ENCODE measurements at places on chromosomes 11 and 22.

GRCh38 chr22:31726692-31727091 is 23.2 kb downstream of the PRR14L start:
- DNase-seq: no peak

DNA sequence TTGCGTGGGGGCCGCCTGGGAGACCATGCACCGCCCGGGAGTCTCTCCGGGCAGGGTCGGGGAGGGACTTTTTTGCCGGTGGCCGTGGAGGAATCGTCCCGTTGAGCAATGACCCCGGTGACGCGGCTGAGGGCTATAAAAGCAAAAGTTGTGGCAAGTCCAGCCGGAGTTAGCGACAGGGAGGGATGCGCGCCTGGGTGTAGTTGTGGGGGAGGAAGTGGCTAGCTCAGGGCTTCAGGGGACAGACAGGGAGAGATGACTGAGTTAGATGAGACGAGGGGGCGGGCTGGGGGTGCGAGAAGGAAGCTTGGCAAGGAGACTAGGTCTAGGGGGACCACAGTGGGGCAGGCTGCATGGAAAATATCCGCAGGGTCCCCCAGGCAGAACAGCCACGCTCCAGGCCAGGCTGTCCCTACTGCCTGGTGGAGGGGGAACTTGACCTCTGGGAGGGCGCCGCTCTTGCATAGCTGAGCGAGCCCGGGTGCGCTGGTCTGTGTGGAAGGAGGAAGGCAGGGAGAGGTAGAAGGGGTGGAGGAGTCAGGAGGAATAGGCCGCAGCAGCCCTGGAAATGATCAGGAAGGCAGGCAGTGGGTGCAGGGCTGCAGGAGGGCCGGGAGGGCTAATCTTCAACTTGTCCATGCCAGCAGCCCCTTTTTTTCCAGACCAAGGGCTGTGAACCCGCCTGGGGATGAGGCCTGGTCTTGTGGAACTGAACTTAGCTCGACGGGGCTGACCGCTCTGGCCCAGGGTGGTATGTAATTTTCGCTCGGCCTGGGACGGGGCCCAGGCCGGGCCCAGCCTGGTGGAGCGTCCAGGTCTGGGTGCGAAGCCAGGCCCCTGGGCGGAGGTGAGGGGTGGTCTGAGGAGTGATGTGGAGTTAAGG is at the start of gene NEAT1:
Gene NEAT1 (plus strand): TSS at position 166 of the 883 bp plus-strand sequence.
- peak; percentile 77 for DNase-seq

DNA sequence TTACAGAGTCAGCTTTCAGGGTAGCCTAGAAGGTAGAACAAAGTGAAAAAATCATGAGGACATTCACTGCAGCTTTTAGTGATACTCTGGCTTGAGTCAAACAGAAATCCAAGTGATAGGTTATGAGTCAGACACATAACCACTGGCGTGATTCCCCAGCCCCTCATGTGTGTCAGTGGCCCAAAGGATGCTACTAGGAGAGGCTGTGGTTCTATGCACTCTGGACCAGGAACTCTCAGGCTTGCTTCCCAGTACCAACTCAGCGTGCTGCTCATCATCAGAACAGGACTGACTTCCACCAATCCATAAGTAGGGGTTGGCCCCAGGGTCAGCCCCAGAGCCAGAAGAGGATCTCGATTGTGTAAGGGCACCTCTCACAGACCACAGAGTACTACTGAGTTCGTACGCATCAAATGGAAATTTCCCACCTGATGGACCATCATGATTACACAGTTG is 116.8 kb downstream of the MED15 start:
- DNase-seq: no peak

DNA sequence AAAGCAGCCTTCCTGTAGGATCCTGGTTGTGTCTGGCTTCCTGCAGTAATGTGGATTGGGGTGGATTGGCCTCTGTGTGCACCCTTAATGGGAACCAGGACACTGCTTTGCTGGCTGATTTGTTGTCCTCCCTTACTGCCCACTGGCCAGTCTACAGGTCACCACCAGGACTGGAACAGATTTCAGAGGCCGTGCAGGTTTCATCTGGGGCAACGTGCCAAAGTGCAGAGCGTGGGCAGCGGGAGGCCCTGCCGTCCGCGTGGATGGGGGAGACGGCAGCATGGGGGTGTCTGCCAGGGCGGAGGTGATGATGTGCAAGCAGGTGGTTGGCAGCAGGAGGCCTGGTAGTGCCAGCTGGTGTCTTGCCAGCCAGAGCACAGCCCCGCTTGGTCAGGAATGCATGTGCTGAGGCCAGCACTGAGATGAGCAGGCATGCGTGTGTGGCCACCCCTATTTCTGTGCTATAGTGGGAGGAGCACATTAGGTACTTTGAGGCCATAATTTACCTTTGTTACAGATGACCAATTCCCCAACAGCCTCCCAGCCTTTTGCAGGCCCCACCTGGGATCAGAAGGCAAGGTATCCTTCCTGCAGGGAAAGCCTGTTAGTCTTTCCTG is 24.3 kb downstream of the BCR start:
- DNase-seq: no peak

GRCh38 chr11:721741-722345 is 15.8 kb downstream of the EPS8L2 start:
- DNase-seq: no peak
